ENCODE measurements at places on chromosomes 6 and 20.

- DNase-seq: no peak
Measured at GRCh38 chr6:92132457-92132856, 1286.9 kb downstream of the EPHA7 start.

DNA sequence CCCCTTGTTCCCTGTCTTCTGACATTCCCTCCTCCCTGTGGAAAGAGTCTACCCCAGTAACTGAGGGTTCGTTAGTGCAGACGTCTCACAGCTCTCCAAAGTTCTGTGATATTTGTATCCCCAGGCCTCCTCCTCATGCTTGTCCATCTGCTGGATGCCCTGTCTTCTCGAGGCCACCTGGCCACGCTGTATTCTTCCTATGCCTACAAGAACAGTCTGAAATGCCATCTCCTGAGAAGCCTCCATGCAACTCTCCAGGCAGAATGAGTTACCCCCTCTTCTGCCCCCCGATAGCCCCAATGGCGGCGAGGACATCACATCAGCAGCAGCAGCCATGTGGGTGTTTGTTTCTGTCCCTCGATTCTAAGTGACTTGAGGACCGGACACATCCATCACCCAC lies 9.3 kb downstream of the ULBP2 start:
- DNase-seq: no peak

GRCh38 chr6:20266851-20267608 lies 54.8 kb upstream of the MBOAT1 start:
- DNase-seq: no peak

DNA sequence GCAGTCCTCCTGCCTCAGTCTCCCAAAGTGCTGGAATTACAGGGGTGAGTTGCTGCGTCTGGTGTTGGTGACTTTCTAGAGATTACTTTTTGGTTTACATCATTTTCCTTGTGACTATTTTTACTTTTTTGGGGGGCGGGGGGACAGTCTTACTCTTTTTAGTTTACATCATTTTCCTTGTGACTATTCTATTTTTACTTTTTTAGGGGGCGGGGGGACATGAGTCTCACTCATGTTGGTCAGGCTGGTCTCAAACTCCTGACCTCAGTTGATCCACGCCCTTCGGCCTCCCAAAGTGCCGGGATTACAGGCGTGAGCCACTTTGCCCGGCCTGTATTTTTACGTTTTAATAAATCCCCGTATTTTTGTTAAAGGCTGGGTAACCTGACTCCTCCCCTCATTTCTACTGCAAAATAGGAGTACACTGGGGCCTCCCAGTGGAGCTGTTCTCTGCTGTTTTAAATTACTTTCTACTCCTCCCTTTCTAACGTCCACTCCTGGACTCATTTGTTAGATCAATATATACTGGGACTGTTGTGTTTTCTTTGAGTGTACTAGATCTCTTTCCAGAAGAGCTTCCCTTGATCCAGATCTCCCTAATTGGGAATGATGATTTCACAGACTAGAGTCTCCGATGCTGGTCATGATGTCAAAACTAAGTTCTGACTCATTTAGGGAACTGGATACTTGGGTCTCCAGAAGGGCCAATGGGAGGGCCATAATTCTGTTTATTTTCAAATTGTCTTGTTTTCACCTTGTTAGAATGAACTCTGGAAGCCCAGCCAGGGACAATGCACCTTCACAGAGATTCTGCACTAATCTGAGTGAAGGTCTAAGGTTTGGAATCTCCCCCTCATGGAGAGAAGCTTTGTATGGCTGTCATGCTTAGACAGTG lies 9.2 kb downstream of the HSPA1B start:
- no peak for DNase-seq

DNA sequence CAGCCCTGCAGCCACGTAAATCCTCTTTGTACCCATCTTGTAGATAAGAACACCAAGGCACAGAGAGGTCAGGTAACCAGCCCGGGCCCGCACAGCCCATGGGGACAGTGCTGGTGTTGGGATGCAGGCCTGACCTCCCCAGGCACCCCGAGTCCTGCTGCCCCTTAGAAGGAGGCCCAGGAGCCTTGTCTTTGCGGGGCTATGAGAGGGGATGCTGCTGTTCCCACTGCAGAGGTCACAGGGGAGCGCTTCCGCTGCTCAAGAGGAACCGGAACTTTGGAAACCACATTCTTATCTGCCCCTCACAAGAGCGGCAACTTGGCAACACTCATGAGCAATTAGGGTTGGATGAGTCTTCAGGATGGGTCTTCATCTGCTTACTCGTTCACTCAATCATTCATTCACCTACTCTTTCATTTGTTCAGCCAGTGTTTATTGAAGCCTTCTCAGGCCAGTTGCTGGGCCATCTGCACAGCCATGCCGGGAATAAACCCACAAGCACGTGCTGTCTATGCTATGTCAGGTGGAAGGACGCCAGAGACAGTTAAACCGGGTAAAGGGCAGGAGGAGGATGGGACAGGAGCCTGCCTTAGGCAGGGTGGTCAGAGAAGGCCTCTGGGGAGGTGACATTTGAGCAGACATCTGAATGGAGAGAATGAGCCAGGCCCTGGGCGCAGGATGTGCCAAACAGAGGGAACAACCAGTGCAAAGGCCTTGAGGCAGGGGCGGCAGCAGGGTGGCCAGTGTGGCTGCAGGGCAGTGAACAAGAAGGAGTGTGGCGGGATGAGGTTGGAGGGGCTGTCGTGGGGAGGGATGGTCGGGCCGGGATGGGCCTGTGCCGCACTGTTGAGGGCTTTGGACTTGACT lies 60.8 kb downstream of the RBM38 start:
- no peak for DNase-seq

DNA sequence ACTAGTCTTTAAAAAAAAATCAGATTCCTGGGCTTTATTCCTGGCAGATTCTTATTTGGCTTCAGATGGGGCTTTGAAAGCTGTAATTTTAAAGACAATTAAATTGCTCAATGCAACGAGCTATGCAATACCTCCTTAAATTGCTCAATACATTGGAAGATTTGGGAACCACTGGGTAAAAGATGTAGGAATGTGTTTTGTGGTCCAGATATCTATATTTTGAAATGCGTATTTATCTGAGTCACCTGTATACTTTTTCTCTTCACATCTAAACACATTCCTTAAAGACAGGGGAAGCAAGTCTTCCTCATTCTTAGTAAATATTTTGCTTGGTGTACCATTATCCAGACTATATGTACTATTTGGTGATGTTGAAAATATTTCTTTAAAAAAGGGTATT lies 29.6 kb upstream of the MAP7 start:
- no peak for DNase-seq

- no peak for DNase-seq
Measured at GRCh38 chr20:53755733-53756531, 162.3 kb upstream of the ZNF217 start.

DNA sequence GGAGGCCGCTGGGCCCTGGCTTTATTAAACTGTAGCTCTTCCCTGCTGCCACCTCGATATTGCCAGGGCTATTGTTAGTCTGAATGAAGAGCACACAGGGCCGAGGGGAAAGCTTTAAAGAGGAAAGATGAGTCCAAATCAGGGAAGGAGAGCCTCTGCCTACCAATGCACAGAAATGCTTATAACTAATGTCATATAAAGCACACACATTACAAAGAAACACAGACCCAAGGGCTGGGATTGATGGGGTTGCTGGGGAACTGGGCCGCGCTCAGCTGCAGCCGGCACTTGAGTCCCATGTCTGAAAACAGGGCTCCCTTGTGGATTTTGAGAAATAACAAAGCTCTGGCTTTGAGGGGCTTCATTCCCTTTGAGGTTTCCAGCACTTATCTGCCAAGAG lies 232.6 kb downstream of the CD83 start:
- no peak for DNase-seq

- no peak for DNase-seq
Measured at GRCh38 chr6:113449051-113449450, 408.1 kb upstream of the MARCKS start.

Data from activated T-helper 2 cell treated with anti-CD3 and anti-CD28 coated beads, Interferon-gamma antibody, Interleukin-2, Interleukin-4, amounts not matched to agents 10 μg/mL and 5 μg/mL and 100 μg/mL, durations not matched to agents 14 hours and 24 hours and 36 hours (primary cell).